ENCODE measurements at places on chromosomes 1 and 21.

- DNase-seq = no peak
These were observed 196.5 kb downstream of the IER5 start for GRCh38 chr1:181284978-181285377.

DNA sequence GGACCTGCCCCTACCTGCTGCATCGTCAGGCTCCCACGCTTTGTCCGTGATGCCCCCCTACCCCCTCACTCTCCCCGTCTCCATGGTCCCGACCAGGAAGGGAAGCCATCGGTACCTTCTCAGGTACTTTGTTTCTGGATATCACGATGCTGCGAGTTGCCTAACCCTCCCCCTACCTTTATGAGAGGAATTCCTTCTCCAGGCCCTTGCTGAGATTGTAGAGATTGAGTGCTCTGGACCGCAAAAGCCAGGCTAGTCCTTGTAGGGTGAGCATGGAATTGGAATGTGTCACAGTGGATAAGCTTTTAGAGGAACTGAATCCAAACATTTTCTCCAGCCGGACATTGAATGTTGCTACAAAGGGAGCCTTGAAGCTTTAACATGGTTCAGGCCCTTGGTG, 8.9 kb downstream of the SPATA46 start:
- DNase-seq = no peak

DNA sequence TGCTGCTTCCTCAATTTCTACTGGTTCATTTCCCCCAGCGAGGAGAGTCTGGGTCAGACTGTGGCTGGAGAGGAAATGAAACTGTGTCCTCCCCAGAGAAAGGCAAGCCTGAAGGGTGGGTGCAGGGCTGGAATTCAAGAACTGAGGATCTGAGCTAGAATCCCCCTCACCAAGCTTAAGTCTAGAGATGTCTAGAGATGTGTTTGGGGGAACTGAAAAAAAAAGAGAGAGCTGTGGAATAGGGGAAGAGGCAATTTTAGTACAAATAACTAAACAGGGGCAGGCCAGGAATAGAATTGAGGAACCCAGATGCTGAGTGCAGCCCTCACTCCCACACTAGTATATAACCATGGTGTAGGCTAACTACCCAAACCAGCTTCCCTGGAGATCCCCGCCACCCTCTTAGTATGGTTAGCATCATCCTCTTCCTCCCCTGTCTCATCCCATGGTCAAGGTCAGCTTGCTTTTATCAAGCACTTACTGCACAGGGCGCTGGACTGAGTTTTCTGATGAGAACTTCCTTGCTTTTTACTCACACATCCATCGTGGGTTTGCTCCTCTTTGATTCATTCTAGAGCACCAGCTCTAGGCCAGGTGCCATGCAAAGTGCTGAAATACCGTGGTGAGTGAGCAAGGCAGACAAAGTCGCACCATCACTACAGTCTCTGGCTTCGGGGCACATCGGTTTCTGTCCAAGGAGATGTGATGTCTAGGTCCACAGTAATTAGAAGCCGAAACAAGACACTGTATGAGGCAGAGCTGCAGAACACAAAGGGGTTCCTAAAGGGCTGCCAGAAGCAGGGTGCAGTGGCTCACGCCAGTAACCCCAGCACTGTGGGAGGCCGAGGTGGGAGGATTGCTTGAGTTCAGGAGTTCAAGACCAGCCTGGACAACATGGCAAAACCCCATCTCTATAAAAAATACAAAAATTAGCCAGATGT, 112.9 kb upstream of the IPO9 start:
- no peak for DNase-seq

- no peak for DNase-seq
These were observed 55.7 kb downstream of the GIPC2 start for GRCh38 chr1:78101514-78101913.

GRCh38 chr1:17627239-17628052, 87.9 kb downstream of the ARHGEF10L start:
- DNase-seq = no peak

GRCh38 chr1:193553564-193553963, 367.2 kb upstream of the B3GALT2 start:
- DNase-seq = no peak

GRCh38 chr1:149903836-149904491, 4.6 kb downstream of the BOLA1 start:
- DNase-seq = no peak

- DNase-seq = no peak
These were observed 53.4 kb upstream of the RGS18 start for GRCh38 chr1:192104852-192105251.
